Islet precursor cell (in vitro differentiated cells): ENCODE measurements at places on chromosomes 7 and 10.

GRCh38 chr7:24799506-24799905 lies 42.2 kb upstream of the GSDME start:
- no peak for DNase-seq

- DNase-seq = no peak
Observed at GRCh38 chr7:39700932-39701331, 77.6 kb downstream of the RALA start.

GRCh38 chr10:17009212-17009700 lies 120.4 kb downstream of the CUBN start:
- peak; percentile 85 for DNase-seq

GRCh38 chr10:33661580-33662336 lies 327.3 kb upstream of the NRP1 start:
- peak; percentile 56 for DNase-seq

DNA sequence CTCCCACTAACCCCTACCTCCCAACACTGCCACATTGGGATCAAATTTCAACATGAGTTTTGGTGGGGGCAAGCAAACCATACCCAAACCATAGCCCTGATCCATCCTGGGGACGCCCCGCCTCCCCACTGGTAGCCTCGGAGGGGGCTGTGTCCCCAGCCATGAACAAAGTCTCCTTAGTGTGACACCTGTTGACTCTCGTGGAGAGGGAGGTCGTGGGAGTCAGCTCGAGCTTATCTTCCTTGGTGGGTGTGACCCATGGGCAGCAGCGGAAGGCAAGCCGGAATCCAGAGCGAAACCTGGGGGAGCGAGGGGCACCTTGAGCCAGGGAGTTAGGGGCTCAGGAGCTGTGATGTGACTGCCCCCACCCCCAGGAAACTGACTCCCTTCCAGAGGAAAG lies 11.9 kb downstream of the TACR2 start:
- no peak for DNase-seq

- DNase-seq = peak; percentile 24
Observed at GRCh38 chr10:111137007-111137406, 60.2 kb downstream of the ADRA2A start.

GRCh38 chr10:35208536-35208935 lies 81.9 kb downstream of the CREM start:
- no peak for DNase-seq

GRCh38 chr7:27158436-27159265 lies 2.2 kb upstream of the HOXA7 start:
- DNase-seq = peak; percentile 48

GRCh38 chr7:19117870-19118608 lies 603 bp upstream of the TWIST1 start:
- no peak for DNase-seq

- DNase-seq = peak; percentile 58
Observed at GRCh38 chr7:137664846-137665245, 181.9 kb downstream of the DGKI start.

DNA sequence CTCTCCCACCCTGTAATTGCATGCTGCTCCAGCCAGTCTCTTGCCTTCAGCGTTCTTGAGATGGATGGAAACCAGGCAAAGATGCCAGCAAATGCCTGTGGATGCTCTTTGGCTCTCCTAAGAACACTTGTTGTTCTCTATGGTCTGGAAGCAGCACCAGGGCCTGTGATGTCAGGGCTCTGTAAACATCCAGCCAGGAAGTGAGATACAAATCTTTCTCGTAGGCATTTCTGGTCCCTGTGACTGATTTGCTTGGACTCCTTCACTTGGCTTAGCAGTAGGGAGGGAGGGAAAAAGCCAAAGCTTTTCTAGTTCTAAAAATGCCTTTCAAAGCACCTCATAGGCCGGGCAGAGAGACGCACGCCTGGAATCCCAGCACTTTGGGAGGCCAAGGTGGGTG lies 201.3 kb downstream of the REEP3 start:
- peak; percentile 93 for DNase-seq
